ENCODE measurements at places on chromosomes 2 and 18.

- no peak for DNase-seq
These were observed 182.4 kb downstream of the NCK2 start for GRCh38 chr2:105926960-105927678.

GRCh38 chr2:157866202-157866601, 9.9 kb downstream of the ACVR1 start:
- no peak for DNase-seq

- no peak for DNase-seq
These were observed 142.8 kb upstream of the ID2 start for GRCh38 chr2:8538931-8539621.

DNA sequence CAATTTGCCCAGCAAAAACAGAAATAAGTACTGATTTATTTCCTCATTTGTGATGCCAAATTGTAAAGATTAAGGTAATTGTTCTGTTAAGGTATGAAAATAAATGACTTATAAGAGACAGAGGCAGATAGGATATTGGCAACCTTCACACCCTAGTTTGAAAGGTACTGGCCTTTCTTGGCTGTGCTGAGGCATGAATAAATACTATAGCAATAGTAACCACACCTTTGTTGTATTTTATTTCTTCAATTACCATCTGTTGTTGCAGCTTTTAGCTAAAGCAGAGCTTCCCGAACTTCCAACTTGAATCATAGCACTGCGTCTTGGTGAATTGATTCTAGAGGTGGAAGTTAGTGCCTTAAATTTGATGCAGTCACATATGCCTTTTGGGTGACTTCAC, 55.9 kb downstream of the FMNL2 start:
- DNase-seq: no peak

DNA sequence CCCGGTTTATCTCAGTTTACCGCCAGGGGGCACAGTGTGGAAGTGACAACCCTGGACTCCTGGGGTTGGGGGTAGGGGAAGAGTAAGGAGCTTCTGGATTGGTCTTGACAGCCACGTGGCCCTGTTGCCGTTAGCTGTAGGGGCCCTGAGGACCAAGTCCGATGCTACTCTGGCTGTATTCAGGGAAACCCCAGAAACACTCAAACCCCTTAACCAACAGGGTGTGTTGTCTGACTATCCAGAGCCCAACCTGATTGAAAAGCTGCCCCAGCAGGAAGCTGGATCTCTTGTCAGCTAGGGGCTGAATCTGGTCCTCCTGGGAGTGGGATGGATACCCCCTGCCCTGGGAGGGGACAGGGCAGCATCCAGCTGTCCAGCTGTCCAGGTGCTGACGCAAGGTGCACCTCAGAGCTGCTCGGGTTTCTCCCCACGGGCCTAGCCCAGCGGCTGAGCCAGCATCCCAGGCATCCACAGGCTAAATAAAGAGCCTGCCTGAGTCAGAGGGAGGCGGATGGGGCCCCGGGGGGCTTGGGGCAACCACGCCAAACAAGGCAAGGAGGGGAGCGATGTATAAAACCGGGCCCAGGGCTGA, 3.1 kb upstream of the GMPPA start:
- peak; percentile 41 for DNase-seq

DNA sequence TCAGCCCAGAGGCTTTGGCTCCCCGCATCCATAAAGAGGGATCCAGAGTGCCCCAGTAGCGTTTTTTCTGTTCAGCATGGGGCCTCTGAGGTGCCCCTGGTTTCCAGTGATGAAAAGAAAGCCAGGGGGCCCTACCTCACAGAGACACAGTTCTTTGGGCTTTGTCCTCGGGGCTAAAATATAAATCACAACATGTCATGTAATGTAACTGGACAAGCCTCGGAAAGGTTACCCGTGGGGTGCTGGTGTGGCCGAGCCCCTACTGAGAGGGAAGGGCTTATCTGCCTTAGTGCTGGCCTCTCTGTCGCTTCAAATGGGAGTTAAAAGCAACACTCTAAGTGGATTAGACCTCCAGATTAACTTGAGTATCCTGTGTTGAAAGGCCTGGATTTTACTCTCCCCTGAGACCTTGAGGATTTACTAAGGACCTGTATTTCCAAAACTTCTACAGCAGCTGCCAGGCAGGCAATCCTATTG, 251.6 kb upstream of the APCDD1 start:
- DNase-seq: no peak

- no peak for DNase-seq
These were observed 679.3 kb downstream of the ZEB2 start for GRCh38 chr2:143840601-143841000.

DNA sequence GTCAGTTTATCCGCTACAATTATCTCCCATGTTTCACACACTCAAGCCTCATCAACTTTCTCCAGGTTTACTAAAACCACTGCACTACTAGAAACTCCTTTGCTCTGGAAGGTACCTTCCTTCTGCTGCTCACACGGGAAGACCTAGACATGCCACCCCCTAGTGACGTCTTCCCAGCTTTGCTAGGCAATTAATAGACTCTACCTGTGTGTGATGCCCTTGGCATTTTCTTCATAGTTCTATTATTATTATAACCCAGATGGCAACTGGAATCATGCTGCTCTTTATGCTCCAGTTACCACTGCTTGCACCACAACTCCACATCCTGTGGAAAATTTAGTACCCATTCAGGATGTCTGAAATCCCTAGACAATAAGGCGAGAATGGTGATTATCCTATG, 42.4 kb downstream of the CACNB4 start:
- no peak for DNase-seq

DNA sequence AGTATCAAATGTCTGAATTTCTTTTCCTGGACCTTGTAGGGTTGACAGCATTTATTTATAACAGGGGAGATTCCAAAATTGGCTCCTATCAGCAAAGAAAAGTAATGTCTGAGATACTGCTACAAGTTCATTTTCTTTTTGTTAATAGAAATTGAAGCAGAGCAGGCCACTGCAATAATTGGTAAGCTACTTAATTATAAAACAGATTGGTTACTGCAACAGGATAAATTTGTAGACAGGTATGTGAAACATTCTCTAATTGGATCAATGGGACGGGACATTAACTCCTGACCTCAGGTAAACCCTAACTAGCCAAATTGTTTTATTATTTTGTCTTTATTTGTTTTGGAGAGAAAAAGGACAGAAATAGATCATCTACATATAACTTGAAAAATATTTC, 20.5 kb downstream of the NIFK start:
- no peak for DNase-seq

DNA sequence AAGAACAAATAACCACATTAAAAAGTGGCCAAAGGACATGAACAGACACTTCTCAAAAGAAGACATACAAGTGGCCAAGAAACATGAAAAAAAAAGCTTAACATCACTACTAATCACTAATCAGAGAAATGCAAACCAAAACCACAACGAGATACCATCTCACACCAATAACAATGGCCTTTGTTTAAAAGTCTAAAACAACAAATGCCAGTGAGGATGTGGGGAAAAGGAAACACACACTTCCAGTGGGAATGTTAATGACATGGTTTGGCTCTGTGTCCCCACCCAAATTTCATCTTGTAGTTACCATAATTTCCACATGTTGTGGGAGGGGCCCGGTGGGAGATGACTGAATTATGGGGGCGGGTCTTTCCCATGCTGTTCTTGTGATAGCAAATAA, 147.1 kb downstream of the GALNT1 start:
- no peak for DNase-seq

DNA sequence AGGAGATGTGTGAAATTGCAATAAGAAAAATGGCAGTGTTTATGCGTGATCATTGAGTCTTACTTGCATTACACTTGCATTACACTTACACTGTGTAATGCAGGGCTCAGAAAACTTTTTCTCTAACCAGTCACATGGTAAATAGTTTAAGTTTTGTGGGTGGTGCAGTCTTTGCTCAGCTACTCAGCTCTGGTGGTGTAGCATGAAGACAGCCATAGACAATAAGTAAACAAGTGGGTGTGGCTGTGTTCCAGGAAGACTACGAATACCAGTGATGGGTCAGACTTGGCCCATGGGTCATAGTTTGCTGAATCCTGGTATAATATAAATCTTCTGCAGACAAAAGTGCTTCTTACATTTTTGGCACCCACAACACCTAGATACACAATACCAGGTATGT, 115.6 kb upstream of the CYP1B1 start:
- no peak for DNase-seq

DNA sequence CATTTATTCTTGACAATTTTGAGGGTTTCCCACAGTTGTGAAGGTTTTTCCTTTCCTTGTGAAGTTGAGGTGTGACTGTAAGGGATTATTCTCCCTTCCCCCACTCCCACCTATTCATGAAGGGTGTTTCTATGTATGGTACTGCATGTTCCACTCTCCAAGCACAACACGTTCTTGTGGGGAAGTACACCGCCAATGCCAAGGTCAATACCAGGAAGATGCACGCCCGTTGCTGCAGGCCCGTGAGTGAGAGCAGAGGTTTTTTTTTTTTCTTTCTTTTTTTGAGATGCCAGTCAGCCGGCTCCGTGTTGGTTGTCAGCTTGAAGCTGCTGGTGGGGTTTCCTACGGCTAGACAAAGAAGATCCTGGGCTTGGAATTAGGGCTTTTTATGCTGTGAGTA, 38.6 kb upstream of the EPHA4 start:
- no peak for DNase-seq

GRCh38 chr2:11914455-11914854, 168.0 kb downstream of the LPIN1 start:
- DNase-seq: no peak

GRCh38 chr18:62795813-62796212, 80.5 kb downstream of the PHLPP1 start:
- no peak for DNase-seq

DNA sequence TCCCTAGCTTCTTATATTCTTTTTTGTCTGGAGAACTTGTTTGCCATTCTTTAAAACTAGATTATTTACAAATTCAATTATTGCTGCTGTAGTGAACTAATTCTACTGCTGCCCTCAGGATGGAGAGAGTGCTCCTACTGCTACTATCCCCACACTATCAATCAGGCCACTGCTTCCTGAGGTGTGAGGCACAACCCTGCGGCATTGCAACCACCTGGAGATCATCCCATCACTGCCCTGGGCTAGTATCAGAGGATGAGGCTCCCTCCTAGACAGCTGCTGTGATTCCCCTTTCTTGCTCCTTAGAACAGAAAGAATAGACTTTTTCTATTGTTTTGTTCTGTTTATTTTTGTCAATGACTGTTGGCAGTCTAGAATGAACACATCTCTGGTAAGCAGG, 146.6 kb downstream of the CDH19 start:
- DNase-seq: no peak

DNA sequence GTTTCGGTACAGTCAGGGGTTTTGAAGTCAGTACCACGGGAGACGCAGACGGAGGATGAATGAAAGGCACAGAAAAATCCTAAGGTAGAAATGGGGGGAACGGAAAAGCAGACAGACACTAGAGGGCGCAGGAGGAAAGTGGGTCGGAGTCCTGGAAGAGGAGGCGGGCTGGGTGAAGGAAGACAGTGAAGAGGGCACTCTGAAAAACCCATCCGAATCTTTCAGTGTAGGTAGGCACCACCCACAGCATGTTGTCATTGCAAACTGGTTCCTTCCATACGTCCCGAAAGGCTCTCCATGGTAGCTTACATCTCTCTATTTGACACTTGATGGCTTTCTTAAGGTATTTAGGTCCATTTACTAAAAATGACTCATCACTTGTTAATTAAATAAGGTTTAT, 18.5 kb upstream of the ZNF236 start:
- DNase-seq: peak; percentile 42

GRCh38 chr2:120279708-120280107, 27.1 kb downstream of the RALB start:
- no peak for DNase-seq

DNA sequence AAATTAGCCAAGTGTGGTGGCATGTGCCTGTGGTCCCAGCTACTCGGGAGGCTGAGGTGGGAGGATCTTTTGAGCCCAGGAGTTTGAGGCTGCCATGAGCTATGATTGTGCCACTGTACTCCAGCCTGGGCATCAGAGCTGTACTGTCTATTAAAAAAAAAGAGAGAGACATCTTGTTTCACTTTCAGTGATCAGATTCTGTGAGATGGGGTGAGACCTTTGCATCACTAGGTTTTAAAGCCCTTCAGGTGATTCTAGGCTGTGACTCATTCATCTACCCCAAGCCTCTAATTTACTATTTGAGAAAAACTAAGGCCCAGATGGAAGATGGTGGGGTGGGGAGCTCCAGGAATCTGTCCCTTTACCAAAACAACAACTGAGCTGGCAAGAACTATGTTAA, 7.1 kb downstream of the C2orf92 start:
- no peak for DNase-seq

GRCh38 chr18:50573679-50574078, 13.8 kb downstream of the MAPK4 start:
- no peak for DNase-seq
